ENCODE measurements at places on chromosomes 3 and 15.

DNA sequence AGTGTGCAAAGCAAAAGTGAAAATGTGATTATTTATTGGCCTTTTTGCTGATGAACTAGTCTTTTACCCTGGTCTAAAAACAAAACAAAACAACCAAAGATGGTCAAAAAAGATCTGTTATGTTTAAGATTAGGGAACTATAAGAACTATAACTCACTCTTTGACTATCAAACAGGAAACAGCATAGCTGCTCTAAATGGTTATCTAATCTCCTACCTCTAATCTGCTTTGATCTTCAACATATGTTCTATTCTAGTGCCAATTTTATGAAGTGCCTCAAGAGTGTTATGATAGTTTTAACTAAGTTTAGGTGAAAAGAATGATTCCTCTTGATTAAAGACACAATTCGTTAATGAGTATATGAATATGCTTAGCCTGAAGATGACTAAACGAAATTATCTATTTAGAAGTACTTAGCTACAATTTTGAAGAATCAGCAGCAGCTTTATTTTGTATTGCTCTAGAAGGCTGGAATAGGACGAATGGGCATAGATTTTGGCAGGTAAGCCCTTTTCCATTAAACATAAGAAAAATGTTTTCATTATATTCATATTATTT, 46.0 kb downstream of the SETD2 start:
- no peak for DNase-seq

DNA sequence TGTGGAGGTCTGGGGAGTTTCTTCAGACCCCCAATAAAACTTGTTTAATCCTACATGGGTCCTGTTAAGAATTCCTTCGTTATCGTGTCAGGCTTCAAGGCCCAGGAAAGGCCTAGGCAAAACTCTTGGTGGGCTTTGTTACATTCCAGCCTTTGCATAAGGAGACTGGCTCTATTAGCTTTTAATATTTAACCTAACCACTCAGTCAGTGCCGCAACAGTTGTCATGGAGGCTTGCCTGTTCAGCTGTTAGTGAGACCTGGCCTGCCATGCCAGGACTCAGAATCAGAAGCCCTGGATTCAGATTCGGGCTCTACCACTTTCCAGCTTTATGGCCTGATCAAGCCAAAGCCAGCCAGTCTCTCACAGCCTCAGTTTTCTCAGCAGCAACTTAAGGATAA, 19.6 kb downstream of the EIF1B start:
- no peak for DNase-seq

- DNase-seq = no peak
Measured at GRCh38 chr15:66389098-66389858, 2.6 kb downstream of the MAP2K1 start.

DNA sequence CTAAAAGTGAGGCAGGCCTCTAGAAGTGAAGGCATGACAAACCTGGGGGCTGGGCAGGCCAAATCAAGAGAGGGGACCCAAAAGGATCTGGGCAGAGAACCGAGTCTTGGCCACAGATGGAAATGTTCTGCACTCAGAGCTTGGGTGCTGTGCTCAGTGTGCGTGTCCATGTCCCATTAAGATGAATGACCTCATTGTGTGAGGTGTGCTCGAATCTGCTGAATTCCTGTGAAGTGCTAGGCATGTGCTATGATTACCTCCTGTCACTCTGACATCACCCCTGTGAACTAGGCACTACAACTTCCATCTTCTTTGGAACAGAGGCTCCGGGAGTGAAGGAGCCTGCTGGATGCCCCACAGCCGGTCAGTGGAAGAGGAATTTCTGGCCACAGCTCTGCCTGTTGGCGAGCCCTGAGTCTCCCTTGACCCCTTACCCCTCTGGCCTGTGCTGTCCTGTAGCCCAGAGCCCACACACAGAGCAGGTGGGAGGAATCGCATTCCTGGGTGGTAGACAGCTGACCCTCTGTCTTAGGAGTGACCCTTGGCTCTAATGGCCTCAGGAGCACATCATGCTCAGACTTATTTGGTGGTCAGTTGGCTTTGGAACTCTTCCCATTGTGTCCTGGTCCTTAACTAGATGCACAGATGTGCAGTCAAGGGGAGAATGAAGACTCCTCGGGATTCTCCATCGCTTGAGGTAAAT, 67.6 kb upstream of the CTDSPL start:
- DNase-seq = peak; percentile 45

GRCh38 chr3:183252973-183253527, at the start of gene B3GNT5:
B3GNT5 (plus strand) TSS chr3:183253253; CDS start chr3:183269799, 16,546 bp downstream.
- DNase-seq = no peak

DNA sequence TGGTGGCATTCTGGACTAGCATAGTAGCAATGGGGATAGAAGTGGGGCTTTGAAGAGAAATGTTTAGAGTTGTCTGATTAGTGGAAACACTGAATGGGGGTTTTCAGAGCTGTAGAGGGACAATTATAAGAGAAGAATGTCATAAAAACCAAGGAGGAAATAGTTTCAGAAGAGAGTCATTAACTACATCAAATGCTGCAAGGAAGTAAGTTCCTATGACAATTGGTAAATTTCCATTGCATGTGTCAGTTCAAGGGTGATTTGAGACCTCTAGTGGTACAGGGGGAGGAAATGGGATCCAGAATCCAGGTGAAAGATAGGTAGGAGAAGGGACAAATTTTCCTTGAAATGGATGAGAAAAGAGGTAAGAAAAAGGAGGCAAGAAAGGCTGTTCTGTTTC, 68.3 kb upstream of the TBC1D5 start:
- no peak for DNase-seq

DNA sequence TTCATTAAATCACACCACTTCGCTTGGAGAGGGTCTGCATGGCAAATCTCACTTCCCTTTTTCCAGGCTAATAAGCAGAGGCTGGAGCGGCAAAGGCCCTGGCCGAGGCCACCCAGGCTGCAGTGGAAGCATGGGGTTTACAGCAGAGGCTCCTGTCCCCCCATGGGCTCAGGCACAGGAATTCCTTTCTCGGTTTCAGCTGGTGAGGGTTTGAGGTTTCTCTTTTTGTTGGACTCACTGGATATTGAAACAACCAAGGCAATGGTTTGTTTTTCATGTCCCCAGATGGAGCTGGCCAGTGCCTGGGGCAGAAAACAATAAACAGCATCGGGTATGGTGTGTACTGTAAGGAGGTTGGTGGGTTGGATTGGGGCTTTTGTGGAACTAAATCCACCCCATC, 175.6 kb upstream of the RASGRP1 start:
- DNase-seq = no peak

- DNase-seq = no peak
Measured at GRCh38 chr3:127385540-127385870, 97.7 kb upstream of the PRR20G start.

DNA sequence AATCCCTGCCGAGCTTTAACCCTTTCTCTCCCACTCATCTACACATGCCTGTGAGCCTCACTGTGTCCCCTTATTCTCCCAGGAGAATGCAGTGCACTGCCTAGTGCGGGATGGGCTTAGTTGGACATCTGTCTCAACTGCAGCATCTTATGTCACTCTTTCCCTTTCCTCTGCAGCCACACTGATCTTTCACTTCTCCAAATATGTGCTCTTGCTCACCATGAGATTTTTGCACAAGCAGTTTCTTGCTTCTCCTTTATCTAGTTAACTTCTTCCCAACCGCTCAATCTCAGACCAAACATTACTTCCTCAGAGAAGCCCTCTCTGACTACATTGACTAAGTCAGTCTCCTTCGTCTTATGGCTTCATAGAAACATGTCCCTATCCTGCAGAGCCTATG, 292.3 kb downstream of the KBTBD8 start:
- no peak for DNase-seq

- peak; percentile 82 for DNase-seq
Measured at GRCh38 chr3:62318752-62319569, 54.4 kb downstream of the FEZF2 start.

DNA sequence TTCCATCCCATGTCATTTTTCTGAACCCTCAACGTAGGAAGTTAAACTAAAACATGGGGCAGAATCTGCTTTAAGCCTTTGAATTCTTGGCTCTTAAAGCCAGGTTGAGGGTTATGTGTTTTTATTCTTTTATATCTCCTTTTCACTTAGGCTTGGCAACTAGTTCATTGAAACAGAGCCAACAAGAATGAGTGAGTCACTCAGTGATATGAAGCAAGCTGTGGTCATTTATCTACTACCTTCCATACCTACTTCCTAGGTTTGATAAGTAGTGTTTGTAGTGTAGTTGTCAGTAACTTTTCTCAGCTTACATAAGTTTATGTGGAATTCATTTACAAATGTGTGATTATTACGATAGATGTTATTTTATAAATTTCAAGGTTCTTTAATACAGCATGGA, 67.4 kb downstream of the SNRPN start:
- DNase-seq = no peak

GRCh38 chr3:136818769-136819391, at the start of gene SLC35G2:
SLC35G2 (plus strand) TSS chr3:136819126; CDS start chr3:136854461, 35,335 bp downstream.
- peak; percentile 68 for DNase-seq

GRCh38 chr3:67239353-67239752, 241.2 kb downstream of the KBTBD8 start:
- no peak for DNase-seq

DNA sequence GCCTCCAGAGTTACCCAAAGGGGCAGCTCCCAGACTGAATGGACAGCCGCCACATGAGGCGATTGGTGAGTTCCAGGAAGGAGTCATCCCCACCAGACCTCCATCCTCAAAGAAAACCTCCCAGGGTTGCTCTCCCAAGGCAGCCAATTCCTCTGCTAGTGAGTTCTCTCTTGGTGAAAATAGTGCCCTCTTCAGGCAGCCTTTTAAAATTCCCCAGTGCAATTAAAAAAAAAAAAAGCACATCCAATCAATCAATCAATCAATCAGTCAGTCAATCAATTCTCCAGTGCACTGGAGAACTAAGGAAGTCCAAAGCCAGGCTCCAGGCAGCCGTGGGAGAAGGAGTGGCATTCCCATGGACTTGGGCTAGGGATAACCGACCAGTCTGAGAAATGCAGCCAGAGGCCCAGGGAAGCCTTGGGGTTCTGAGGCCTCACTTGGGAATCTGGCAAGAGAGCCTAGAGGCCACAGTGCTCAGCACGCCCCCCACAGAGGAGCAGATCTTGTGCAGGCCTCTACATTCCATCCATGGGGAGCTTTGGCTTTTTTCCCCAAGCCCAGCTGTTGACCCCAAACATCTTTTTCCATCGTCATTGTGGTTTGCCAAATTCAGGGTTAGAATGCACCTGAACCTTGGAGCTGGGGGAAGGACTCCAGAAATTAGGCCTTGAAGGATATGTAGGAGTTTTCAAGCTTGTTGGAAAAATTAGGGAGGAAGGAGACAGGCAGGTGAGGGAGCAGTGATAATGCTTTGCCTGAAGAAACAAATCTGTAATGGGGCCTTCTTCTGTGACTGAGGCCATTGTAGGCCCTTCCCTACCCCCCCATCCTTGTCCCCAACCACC, 4.8 kb downstream of the PAQR5 start:
- DNase-seq = no peak

DNA sequence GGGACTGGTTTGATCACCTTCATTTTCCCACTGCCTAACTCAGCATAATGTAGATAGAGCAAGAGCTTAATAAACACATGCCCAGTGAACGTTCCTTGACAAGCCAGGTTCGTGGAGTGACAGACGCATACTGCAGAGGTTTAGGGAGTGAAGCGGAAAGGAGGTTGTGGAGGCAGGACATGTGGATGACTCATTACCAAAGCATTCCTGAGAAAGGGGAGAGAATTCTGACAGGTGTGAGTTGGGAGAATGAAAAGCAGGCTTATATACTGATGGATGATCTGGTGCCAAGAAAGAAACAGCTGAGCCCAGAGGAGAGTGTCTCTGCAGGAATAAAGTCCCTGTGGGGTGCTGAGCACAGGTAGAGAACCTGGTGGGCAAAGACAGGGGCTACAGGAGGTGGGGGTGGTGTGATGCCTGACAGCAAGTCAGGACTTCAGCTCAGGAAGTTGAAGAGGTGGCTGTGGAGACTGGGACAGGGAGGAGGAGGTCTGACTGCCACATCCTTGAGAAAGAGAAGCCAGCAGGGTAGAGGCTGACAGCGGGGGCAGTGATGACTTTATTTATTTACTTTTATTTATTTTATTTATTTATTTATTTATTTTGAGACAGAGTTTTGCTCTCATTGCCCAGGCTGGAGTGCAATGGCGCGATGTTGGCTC, 2.4 kb upstream of the RPL29 start:
- no peak for DNase-seq

DNA sequence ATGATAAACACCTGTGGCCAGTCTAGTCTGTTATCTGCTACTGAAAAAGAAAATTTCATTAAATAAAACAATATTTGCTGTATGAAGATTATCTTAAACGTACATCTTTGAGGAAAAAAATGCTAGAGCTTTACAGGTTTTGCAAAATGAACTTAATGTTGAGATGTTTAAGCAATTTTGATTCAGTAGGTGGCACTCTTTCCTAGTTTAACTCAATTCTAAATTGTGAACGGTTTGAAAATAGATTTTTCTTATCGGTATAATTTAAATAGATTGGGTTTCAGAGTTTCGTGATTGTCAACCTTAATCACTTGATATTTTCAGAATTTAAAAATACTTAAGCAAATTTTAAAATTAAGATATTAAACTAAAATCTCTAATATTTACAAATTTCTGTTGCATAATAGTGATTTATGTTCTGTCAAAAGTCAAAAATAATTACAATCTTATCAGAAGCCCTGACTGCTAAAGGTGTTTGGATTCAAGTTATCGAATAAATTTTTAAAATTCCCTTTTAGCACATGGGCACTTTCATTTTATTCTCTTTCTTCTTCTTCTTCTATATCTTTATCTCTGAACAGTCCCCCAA, 7.0 kb upstream of the RNF111 start:
- no peak for DNase-seq

- no peak for DNase-seq
Measured at GRCh38 chr15:67054676-67055075, 10.7 kb upstream of the SMAD3 start.

- no peak for DNase-seq
Measured at GRCh38 chr15:60004009-60004845, at the start of gene FOXB1. FOXB1 (plus strand) TSS chr15:60004311; CDS start chr15:60004964, 653 bp downstream.

- no peak for DNase-seq
Measured at GRCh38 chr15:37055481-37055880, 44.9 kb downstream of the MEIS2 start.

DNA sequence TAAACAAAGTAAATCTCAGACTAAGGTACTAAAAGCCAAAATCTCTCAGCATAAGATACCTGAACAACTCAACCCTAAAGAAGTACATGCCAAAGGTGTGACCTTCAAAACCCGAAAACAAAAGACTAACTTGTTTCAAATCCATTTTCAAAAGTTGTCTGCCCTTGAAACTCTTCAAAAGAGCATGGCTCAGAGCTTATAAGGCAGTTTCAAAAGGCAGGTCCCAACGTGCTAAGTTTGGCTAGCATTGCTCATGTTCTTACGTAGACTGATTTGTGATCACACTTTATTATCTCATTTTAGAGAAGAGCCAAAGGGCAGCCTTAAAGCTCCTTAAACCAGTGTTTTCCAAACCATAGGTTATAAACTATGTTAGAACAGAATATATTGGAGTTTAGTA, 112.2 kb downstream of the FEZF2 start:
- no peak for DNase-seq

GRCh38 chr3:25594007-25594502, 70.7 kb downstream of the TOP2B start:
- DNase-seq = no peak

All from tibial artery (tissue), 4 donors.